ENCODE measurements at places on chromosomes 6 and 20. TPM values are rescaled to one million over a fixed set of nuclear protein-coding genes. Genes with fewer than 3 reads are reported as not detected.

Gene SFTA2
- total RNA-seq, result 2.6 TPM

Gene MATN4
- total RNA-seq, result not detected

Gene RIPOR2
- total RNA-seq, result 4.0 TPM

Gene VIP
- not detected for total RNA-seq

Gene PHACTR3
- total RNA-seq, result 1.4 TPM

Gene GFOD1
- 0.98 TPM for total RNA-seq

Gene DLL1
- 75.3 TPM for total RNA-seq

GRCh38 chr6:7148100-7148822 is 40.5 kb downstream of the RREB1 start:
- H3K27ac ChIP-seq, result peak overlapping the region; percentile 98
- H3K4me1 ChIP-seq, result peaks cover 72% of the 10 kb centered on the region
- DNase-seq, result no peak
- H3K36me3 ChIP-seq, result peaks cover 1% of the 10 kb centered on the region

DNA sequence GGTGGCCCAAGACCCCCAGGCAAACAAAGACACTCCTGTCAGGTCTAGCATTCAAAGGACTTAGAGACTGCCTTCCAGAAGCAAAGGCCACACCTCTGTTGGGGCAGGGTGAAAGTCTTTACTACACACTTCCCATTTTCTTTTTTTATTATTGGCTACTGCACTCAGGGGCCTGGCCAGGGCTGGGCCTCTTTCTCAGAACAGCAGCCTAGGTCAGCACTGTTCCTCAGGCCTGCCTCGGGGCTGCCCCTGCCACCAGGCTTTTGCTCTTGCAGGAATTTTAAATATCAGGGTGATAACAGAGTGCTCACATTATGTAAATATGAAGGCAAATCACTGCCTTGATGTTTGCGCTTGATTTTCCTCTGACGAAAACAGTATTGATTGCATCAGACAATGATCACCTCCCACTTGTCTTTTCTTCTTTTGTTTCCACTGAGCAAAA is 18.5 kb downstream of the GSTA4 start:
- H3K27ac ChIP-seq, result peak overlapping the region; percentile 64
- H3K36me3 ChIP-seq, result peaks cover 2% of the 10 kb centered on the region
- H3K4me3 ChIP-seq, result peak overlapping the region; percentile 19
- DNase-seq, result no peak
- H3K27me3 ChIP-seq, result no peaks in the 10 kb centered on the region

DNA sequence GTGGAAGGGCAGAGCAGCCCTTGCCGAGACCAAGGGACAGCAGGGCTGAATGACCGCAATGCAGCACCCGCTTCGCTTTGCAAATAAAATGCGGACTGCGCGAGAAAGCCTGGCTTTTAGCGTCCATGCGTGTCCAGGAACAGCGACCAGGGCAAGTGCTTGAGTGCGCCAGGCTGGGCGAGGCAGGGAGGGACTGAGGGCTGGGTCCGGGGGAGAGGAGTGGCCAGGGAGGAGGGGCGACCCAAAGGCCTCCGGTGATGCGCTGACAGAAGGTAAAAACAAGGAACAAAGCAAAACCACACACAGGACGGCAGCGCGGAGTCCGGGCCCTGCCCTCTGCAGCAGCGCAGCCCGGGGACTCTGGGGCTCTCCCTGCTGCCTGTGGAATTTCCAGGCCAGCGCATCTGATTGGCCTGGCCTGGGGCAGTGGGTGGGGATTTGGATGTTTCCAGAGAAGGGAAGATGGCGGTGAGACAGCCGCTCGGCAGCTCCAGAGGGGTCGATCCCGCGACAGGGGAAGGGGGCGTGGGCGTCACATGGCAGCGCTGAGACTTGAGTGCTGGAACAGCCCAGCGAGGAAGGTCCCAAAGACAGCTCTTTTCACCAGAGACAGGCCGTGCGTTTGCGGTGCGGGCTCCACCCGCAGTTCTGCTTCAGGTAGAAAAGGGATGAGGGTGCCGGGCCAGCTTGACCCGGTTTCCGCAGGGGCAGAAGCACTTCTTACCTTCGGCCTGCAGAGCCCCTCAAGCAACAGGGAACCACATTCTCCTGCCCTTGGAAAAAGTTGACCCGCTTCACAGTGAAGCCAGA is 51.8 kb downstream of the SSR1 start:
- H3K4me3 ChIP-seq, result peak overlapping the region; percentile 85
- H3K27me3 ChIP-seq, result peaks cover 9% of the 10 kb centered on the region
- H3K36me3 ChIP-seq, result no peaks in the 10 kb centered on the region
- DNase-seq, result peak; percentile 81

- no peaks in the 10 kb centered on the region for H3K27me3 ChIP-seq
- peaks cover 31% of the 10 kb centered on the region for H3K4me1 ChIP-seq
- DNase-seq, result no peak
- H3K4me3 ChIP-seq, result no peak overlapping the region
- H3K36me3 ChIP-seq, result no peaks in the 10 kb centered on the region
- no peak overlapping the region for H3K27ac ChIP-seq
Observed at GRCh38 chr6:15363164-15363522, 117.3 kb downstream of the JARID2 start.

DNA sequence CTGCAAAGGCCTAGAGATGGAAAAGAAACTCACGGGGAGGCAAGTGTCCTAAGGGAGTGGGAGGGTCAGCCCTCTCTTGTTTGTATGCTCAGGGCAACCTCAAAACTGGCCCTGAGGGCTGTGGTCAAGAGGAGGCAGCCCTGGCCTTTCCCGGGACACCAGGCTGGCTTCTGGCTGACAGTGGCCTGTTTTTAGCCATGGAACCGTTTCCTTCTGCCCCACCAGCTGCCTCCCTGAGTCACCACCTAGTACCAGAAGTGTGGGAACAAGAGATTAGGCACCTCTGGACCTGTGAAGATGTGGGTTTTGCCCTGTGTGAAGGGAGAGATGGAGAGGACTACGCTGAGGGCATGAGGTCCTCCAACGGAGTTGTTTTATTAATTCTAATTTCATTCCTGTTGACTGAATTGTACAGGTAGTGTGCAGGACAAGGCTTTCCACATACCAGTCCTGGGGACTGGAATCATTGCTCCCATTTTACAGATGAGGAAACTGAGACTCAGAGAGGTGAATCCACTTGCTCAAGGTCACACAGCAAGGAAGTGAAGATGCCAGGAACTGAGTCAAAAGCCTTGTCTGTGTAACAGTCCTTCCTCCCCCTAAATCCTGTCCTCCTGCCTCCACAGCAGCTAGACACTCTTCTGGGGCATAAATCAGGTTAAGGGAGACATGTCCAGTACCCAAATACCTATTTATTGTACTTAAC is 5.5 kb downstream of the FOXS1 start:
- H3K4me3 ChIP-seq, result no peak overlapping the region
- peaks cover 4% of the 10 kb centered on the region for H3K4me1 ChIP-seq
- H3K36me3 ChIP-seq, result no peaks in the 10 kb centered on the region
- H3K27me3 ChIP-seq, result peaks cover 2% of the 10 kb centered on the region

DNA sequence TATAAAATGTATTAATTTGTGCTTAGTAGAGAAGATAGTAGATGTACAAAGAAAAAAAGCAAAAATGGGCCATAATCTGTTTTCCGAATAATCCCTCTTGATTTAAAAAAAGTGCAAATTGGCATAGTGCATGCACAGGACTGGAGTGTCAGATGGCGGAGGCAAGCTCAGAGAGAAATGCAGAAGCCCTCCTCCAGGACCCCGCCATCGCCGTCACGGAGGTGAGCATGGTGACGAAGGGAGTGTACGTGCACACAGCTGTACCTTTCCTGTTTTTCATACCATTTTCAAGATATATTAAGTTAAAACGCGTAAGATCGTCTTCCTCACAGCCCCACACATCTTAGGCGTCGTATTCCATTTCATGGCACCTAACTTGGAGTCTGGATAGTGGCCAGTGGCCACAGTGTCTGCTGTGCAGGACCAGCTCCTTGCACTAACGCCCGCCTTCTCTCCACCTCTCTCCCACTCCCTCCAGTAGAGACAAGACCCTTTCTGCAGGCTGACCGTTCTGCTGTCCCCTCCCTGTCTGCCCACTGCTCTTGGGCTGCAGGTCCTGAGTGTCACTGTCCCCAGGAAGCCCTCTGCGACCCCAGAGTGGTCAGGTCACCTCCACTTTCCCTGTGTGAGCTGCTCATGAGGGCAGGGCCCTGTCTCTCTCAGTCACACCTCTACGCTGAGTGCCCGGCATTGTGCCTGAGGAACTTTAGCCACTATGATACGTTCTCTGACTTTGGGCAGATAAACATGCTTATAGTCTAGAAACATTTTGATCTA is 9.8 kb downstream of the DUSP22 start:
- no peaks in the 10 kb centered on the region for H3K4me1 ChIP-seq
- no peak overlapping the region for H3K27ac ChIP-seq

GRCh38 chr6:119110601-119111548 is 32.4 kb upstream of the FAM184A start:
- H3K27ac ChIP-seq, result no peak overlapping the region
- H3K4me3 ChIP-seq, result no peak overlapping the region
- H3K36me3 ChIP-seq, result no peaks in the 10 kb centered on the region
- H3K4me1 ChIP-seq, result no peaks in the 10 kb centered on the region

- no peak overlapping the region for H3K4me3 ChIP-seq
- no peaks in the 10 kb centered on the region for H3K27me3 ChIP-seq
- H3K36me3 ChIP-seq, result peaks cover 13% of the 10 kb centered on the region
- H3K27ac ChIP-seq, result no peak overlapping the region
- peaks cover 8% of the 10 kb centered on the region for H3K4me1 ChIP-seq
- no peak for DNase-seq
Observed at GRCh38 chr20:34628026-34628425, 48.9 kb downstream of the PIGU start.

DNA sequence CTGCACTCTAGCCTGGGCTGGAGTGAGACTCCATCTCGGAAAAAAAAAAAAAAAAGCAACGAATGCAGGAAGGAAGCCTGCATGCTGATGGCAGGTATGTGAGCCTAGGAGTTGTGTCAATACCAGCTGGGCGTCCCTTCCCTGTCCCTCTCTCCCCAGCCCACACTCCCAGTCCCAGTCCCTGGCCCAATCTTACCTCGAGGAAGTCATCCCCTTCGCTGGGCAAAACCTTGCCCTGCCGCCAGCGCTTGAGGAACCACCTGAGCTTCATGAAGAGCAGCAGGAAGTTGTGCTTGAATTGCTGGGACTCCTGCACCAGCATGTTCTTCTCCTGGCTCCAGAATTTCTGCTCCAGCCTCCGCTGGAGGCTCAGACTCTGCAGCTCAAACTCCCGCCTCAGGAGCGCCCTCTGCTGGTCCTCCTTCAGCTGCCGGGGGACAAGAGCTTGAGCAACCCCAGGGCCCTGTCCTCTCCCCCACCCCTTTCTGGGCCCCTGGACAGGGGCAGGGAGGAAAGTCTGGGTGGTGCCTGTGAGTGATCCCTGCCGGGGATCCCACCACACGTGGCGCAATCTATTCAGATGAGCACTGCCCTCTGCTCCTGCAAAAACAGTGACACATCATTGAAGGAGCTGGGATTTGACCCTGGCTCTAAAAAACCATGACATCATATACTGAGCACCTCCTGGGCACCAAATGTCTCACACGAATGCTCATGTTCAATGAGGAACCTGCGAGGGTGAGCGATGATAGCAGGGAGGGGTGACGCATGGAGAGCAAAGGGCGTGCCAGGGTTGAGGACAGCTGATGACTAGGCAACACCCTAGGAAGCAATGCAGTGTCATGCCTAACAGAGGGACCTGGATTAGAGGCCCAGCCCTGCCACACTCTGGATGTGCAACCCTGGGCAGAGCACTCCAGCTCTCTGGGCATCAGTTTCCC is 35.0 kb upstream of the DSN1 start:
- DNase-seq, result no peak
- no peak overlapping the region for H3K4me3 ChIP-seq
- H3K4me1 ChIP-seq, result no peaks in the 10 kb centered on the region
- peaks cover 9% of the 10 kb centered on the region for H3K36me3 ChIP-seq

GRCh38 chr20:17443131-17443858 is 87.9 kb downstream of the BFSP1 start:
- DNase-seq, result no peak
- peaks cover 25% of the 10 kb centered on the region for H3K4me1 ChIP-seq
- peak overlapping the region; percentile 0 for H3K4me3 ChIP-seq
- no peaks in the 10 kb centered on the region for H3K36me3 ChIP-seq
- no peak overlapping the region for H3K27ac ChIP-seq

DNA sequence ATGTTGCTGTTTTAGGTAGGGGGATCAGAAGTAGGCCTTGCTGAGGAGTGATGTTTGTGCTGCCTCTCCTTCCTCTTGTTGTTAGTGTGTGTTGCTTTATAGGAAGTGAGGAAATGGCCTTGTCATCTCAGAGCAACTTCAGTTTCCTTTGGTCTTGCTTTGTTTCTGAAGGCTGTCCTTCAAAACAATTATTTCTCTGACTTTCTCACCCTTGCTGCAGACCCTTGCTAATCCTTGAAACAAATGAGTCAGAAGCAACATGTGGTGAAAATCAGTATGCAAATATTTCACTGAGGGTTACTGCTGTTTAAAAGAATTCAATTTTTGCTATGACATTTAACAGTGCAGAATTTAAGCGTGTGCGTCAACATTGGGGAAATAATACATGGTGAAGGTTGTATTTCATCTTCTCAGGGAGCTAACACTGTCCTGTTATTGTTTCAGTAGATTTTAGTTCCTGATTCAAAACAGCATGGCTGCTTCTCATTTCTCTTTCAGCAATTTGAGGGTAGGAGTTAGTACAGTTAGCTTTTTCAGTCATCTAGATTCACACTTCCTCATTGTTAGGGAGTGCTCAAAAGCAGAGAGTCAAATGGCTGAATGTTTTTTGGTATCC is 13.8 kb downstream of the RNF144B start:
- no peak overlapping the region for H3K27ac ChIP-seq
- DNase-seq, result no peak
- no peaks in the 10 kb centered on the region for H3K27me3 ChIP-seq
- no peaks in the 10 kb centered on the region for H3K36me3 ChIP-seq
- no peaks in the 10 kb centered on the region for H3K4me1 ChIP-seq

- H3K36me3 ChIP-seq, result no peaks in the 10 kb centered on the region
- peaks cover 5% of the 10 kb centered on the region for H3K27me3 ChIP-seq
- peaks cover 5% of the 10 kb centered on the region for H3K4me1 ChIP-seq
- H3K4me3 ChIP-seq, result peak overlapping the region; percentile 67
- peak overlapping the region; percentile 68 for H3K27ac ChIP-seq
- no peak for DNase-seq
Observed at GRCh38 chr6:27332692-27333641, 20.9 kb upstream of the POM121L2 start.

GRCh38 chr20:36917240-36917639 is 34.3 kb downstream of the SAMHD1 start:
- no peak overlapping the region for H3K27ac ChIP-seq
- no peaks in the 10 kb centered on the region for H3K27me3 ChIP-seq
- no peak for DNase-seq
- no peak overlapping the region for H3K4me3 ChIP-seq

GRCh38 chr6:1127597-1128288 is 184.2 kb upstream of the FOXQ1 start:
- DNase-seq, result no peak
- H3K36me3 ChIP-seq, result no peaks in the 10 kb centered on the region
